ENCODE measurements at places on chromosomes 5 and 9.
A peak's percentile ranks its signal among the peaks of the same experiment; 100 is the strongest.

GRCh38 chr9:70255486-70255885 lies 3.3 kb upstream of the SMC5 start:
- DNase-seq = no peak

GRCh38 chr5:72451741-72452505 lies 55.3 kb downstream of the ZNF366 start:
- peak; percentile 87 for DNase-seq

- no peak for DNase-seq
Observed at GRCh38 chr9:37197158-37198038, 77.0 kb downstream of the ZCCHC7 start.

DNA sequence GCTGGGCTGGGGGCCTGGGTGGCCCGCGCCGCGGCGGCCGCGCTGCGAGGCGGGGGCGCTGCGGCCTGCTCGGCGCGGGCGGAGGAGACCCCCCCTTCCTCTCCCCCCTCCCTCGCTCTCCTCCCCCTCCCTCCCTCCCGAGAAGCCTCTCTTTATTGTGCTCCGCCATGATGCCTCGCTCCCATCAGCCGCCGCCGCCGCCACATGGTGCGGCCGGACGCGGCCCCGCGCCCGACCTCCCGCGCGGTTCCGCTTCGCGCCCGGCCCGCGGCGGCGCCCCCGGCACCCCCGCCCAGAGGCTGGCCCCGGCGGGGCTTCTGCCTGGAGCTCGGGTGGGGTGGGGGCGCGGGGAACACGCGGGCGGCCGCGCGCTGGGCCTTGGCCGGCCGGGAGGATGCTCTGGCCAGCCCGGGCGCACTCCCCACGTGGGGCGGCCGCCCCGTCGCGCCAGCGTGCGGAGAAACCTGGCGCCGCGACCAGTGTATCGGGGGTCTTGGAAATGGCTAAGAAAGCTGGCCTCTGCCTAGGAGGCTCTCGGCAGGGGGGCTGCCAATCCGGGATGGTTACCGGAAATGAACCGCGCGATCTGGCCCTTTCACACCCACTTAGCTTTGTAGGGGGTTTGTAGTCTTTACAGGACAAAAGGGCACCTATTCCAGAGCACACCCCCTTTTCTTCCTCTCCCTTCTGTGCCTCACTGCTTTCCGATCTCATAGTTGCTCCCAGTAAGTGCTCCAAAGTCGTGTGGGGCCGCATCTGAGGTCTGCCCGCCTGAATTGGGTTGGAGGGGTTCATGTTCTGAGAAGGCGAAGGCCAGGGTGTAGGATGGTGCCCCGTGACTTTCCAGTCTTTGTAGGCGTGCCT lies 1.0 kb downstream of the SET start:
- peak; percentile 68 for DNase-seq

DNA sequence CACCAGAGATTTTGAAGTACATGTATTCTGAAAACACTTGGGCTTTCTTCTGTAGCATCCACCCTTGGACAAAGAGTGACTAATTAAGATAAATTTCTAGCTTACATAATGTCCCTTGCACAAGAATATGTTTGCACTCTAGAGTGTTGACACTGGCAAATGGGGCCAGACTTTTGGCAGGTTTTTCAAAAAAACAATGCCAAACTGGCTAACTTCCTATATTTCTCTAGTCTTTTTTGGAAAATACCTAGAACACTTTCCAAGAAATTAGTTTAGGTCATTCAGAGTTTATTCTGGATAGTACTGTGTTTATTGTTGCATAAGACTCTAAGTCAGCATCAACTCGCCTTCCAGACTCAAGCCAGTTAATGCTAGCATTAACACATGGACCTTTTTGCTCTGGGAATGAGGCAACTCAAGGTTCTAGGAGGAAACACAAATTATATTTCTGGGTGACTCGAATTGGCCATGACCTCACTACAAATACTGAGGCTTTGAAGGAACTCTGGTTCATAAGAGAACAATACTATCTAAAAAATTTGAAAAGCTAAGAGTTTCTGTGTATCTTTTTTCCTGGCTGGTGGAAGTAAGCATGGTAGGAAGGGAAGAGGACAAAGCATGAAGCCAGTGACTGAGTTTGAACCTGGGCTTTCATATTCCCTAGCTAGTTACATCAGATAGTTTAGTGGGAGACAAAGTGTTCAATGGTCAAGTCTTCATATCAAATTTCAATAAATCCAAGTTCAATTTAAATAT lies 101.6 kb downstream of the NREP start:
- DNase-seq = peak; percentile 54

GRCh38 chr9:17185481-17186029 lies 50.7 kb downstream of the CNTLN start:
- DNase-seq = no peak

DNA sequence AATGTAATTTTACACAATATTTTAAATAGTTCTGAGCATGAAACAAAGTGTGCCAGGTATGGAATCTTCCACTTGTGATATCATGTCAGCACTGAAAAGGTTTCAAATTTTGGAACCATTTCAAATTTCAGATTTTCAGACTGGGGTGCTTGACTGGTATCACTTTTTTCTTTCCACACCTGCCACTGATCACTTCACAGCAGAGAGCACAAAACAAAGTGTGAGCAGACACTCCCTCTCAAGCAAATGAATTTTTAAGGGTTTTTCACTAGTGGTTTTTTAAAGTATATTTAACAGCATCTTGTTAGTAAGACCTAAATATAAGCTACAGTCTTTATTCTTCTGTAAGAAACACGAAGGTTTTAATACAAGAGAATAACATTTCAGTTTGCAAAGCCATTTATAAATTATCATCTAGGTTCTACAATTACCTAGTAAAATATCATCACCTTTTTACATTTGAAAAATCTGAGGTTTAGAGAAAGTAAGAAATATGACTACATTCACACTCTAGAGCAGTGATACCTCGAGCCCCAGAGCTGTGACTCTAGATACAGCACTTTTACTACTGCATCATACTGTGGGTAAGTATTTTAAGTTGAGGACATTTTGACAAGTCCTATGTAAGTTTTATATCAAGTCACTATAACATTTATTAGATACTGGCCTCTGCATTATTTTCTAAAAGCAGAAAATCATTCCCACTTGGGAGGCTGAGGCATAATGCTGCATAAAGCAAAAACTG lies 14.6 kb downstream of the GOLPH3 start:
- no peak for DNase-seq

GRCh38 chr5:167638816-167639215 lies 652.6 kb upstream of the WWC1 start:
- DNase-seq = no peak

DNA sequence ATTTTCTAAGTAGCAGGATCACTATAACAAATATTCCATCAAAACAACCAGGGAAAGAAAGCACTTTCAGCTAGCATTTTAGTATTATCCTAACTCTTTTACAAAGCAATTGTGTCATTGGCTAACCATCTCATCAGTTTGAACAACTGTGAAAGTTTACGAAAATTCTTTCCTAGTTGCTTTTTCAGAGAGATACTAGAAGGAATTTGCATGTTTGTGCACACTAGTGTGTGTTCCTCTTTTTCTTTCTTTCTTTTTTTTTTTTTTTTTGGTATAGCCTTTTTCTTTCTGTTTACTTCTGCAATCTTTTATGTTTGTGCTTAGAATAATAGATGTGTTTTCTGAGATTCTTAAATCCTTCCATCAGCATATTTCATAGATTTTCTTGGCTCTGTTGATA lies 124.7 kb upstream of the SEMA6A start:
- DNase-seq = no peak

- DNase-seq = no peak
Observed at GRCh38 chr5:111262153-111262552, 38.0 kb downstream of the CAMK4 start.

DNA sequence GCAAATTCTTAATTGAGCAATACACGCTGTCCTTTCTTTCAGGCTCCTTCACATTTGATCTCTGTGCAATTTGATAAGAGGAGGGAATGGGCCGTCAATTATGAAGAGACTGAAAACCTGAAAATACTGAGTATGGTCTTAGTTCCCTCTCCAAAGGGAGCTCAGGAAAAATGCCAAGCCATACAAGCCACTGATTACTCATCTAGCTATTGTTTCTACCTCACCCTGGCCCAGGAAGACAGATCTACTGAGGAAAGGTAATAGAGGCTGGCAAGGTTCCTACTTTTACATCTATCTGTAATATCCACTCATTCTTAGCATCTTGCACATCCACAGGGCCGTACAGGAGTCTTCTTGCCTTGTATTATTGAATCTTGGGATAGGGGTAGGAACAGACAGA lies 23.7 kb upstream of the TNC start:
- no peak for DNase-seq

GRCh38 chr5:17802256-17802655 lies 168.0 kb downstream of the TAF11L14 start:
- DNase-seq = no peak

DNA sequence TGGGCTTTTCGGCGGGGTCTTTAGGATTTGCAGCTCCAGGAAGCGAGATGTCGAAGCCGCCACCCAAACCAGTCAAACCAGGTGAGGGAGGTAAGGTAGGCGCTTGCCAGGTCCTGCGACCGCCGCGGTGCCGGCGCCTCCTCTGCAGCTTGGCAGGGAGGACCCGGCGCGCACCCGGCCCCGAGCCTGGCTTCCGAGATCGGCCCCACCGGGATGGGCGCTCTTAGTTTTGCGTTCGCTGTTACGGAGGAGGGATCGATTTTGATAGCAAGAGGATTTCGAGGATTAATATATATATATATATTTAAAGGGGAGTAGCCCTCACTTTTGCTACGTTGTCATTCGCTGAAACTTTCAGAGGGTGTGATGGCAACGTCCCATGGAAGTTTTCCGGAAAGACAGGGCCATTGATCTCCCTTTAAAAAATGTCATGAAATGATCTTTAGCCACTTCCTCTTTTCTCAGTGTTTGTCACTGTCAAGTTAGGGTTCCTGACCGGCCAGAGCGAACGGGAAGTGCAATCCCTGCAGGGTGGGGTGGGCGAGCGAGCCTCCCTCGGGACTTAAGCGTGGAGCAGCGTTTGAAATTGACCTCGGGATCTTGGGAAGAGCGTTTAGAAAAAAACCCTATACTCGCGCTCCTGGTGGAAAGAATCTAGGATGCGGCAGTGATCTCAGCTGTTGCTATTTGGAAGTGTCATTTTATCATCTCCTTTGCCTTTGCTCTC lies 495 bp downstream of the OSTF1 start:
- peak; percentile 77 for DNase-seq

GRCh38 chr5:135482381-135482933 lies 30.3 kb upstream of the TIFAB start:
- DNase-seq = no peak

DNA sequence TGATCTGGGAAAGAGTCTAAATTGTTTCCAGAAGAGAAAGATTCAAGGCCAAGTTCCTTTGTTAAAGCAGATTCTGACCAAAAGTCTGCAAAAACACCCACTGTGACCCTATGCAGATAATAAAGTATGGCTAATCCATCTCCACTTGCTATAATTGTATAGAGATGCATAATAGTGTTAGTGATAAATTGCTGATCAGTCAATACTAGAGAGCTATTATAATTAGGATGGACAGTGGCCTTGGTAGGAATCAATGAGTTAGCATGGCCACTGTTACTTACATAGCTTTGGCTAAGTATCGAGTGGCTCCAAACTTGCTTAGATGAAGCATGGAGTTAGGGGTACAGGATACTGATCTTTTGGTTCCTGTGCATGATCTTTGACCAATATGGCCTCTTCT lies 683.4 kb upstream of the MEF2C start:
- DNase-seq = no peak

DNA sequence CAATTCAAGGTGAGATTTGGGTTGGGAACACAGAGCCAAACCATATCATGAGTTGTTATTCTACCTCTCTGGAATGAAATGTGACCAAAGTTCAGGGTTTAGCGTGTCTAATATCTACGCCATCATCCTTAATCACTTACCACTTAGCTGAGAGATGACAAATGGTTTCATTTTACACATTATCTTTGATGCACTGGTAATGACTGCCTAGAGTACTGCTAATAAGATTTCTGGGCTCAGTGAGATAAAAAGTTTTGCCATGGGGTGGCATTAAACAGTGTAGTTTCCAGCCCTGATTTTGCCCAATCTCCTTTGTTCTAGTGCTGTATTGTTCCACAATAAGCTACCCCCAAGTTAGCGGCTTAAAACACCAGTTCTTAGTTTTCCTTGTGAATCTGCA lies 367.2 kb downstream of the MLLT3 start:
- DNase-seq = no peak

DNA sequence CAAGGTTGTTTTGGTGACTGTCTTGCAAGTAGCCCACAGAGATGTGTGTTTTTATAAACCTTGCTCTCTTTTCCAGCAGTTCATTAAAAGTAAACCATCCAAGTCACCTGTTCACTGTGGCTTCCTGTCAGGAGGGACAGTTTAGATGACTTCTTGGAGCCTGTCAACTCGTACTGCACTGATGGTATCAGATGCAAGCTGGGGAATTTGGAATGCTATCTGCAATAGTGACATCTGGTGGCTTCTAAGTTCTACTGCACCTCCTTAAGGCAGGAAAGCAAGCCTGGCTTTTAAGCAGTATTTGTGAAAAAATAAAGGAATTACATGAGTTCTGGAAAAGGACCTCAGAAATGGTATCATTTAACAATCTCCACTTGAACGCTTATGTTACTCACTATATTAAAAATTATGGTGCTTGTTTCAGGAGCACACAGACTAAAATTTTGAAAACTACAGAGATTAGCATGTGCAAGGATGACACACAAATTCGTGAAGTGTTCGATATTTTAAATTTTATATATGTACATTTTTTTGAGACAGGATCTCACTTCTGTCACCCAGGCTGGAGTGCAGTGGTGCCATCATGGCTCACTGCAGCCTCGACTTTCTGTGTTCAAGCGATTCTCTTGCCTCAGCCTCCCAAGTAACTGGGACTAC lies 164.0 kb downstream of the TTC39B start:
- DNase-seq = peak; percentile 76

DNA sequence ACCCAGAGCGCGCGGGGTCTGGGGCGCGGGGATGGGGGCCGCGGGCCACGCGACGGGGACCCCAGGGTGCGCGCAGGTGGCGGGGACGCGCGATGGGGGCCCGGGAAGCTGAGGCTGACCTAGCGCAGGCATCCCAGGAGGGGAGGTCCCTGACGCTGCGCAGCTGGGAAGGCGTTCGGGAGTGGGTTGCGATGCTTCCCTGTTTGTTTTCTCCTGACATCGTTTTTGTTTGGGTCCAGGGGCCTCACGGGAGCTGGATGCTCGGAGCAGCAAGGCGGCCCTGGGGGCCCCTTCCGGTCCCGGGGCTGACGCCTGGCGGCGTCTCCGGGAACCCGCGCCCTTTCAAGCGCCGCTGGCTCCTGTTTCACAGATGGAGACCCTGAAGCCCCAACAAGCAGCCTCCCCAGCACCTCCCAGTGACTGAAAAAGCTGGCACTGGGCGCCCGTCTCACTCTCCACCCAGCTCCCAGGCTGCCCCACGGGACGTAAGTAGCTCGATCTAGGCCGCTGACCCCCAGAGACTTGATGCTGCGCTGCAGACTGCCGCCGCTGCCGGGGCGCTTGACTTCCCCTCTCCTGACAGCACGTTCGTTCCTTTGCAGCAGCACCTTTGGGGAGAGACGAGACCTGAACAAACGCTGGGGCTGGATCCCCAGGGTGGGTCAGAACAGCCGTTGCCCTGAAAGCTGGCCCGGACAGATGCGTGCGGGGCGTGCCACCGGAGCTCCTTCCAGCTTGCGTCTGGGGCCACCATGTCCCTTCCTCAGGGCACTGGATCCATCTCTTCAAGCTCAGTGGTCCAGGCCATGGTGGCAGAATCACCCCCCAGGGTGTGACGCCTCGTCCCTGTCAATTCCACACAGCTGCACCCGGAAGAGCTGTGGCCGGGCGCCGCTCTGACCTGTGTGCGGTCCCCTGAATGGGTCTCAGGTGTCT lies 593 bp downstream of the BRD3OS start:
- DNase-seq = peak; percentile 40

Data from AG08395 (cell line).